ENCODE measurements at places on chromosomes 3 and 15.

- peak overlapping the region; percentile 49 for H3K27ac ChIP-seq
- H3K27me3 ChIP-seq, result no peaks in the 10 kb centered on the region
- no peaks in the 10 kb centered on the region for H3K36me3 ChIP-seq
- no peak overlapping the region for H3K4me3 ChIP-seq
- DNase-seq, result no peak
These were observed 228.8 kb upstream of the BHLHE40 start for GRCh38 chr3:4750306-4750968.

DNA sequence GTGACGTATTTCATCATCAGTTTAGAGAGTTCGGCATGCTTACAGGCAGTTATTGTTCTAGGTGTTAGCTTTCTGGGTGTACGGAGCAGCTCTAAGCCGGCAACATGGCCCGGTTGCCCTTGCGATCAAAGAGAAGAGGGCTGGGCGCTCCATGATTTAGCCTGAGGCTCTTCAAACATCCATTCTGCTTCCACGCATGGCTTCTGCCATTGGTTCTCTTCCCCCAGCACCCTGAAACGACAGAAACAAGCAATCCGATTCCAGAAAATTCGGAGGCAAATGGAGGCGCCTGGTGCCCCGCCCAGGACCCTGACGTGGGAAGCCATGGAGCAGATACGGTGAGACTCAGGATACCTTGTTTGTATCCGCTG, 574 bp downstream of the NGRN start:
- no peak for DNase-seq
- H3K4me3 ChIP-seq, result peak overlapping the region; percentile 62
- peaks cover 4% of the 10 kb centered on the region for H3K4me1 ChIP-seq
- H3K36me3 ChIP-seq, result peaks cover 7% of the 10 kb centered on the region

- H3K36me3 ChIP-seq, result no peaks in the 10 kb centered on the region
- peak overlapping the region; percentile 83 for H3K27ac ChIP-seq
- no peak overlapping the region for H3K4me3 ChIP-seq
- DNase-seq, result no peak
- H3K4me1 ChIP-seq, result peaks cover 56% of the 10 kb centered on the region
These were observed 26.6 kb downstream of the SLC28A1 start for GRCh38 chr15:84910928-84911623.

GRCh38 chr3:27575499-27575898, 91.3 kb upstream of the SLC4A7 start:
- no peaks in the 10 kb centered on the region for H3K27me3 ChIP-seq
- H3K4me1 ChIP-seq, result peaks cover 24% of the 10 kb centered on the region
- H3K4me3 ChIP-seq, result no peak overlapping the region
- H3K36me3 ChIP-seq, result no peaks in the 10 kb centered on the region

GRCh38 chr3:11680509-11680908, 36.8 kb upstream of the VGLL4 start:
- no peak overlapping the region for H3K27ac ChIP-seq
- no peaks in the 10 kb centered on the region for H3K36me3 ChIP-seq
- H3K4me3 ChIP-seq, result no peak overlapping the region
- no peak for DNase-seq
- no peaks in the 10 kb centered on the region for H3K27me3 ChIP-seq

Measured in ascending aorta (tissue), 2 donors.